ENCODE measurements at places on chromosomes 2 and 18. TPM values are rescaled to one million over a fixed set of nuclear protein-coding genes. Genes with fewer than 3 reads are reported as not detected.

The ADAM23 gene
- total RNA-seq, result under 0.01 TPM

The RFTN2 gene
- under 0.01 TPM for total RNA-seq

DNA sequence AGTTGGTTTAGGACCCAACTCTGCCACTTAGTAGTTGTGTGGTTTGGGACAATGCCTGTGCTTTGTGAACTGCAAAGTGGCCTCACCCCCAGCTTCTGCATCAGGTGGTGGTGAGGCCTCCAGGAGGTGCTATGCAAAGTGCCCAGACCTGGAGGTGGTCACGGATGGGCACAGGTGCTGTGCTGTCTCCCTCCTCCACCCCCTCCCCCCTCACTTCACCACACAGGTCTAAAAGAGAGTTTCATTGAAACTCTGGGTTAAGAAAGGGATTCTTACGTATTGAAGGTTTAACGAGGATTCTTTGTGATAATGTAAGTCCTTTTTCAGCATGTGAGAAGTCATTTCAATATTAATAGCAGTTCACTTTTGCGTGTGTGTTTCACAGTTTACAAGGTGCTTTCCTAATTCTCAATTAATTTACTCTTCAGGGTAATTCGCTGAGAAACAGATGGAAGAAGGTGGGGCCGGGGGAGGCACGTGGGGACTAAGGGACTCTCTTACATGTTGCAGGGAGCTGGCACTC, 369.9 kb downstream of the LPIN1 start:
- DNase-seq, result no peak

GRCh38 chr2:7427293-7428060, 510.3 kb downstream of the RNF144A start:
- DNase-seq, result peak; percentile 35

DNA sequence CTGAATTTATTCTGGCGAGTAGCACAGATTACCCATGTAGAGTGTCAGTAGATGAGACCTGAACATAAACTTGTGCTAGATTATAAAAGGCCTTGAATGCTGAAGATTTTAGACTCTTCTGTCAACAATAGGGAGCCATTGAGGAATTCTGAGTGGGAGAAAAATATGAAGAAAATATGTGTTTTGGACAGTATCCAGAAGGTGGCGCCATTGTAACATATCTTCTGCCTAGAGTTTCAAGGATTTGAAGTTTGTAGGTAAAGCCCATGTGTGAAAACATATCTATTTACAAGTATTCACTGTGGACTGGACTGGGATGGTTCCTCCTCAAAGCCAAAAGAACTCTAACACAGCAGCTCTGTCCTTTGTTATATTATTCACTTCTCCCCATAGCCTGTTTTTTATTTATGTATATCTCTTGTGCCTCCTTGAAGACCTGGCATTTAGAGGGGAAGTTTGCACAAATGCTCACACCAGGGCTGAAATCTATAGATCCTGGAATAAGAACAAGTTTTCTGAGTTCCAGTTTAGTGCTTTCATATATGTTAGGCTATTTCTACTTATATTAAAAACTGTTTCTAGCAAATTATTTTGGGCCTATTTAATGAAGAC, 124.9 kb downstream of the RDH14 start:
- peak; percentile 22 for DNase-seq
